Cerebellar cortex (tissue), 1 donor: ENCODE measurements at places on chromosomes 7 and 10.
A peak's percentile ranks its signal among the peaks of the same experiment; 100 is the strongest.

- DNase-seq: no peak
Measured at GRCh38 chr7:82057476-82057875, 287.6 kb upstream of the HGF start.

DNA sequence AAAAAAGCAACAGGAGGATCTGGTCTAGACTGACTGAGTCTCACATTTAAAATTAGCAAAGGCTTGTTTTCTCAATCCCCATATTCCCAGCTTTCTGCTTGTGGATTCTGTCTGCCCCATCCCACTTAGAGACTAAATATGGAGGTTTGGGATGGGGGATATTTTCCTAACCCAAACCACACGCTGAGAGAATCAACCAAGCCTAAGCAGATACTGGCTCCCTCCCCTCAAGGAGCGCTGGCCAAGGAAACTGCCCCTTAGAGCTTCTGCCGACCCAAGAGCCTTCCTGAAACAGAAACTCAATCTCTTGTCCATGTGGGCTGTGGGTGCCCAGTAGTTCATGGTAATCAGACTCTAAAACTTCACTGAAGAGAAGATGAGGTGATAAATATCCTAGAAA lies 3.9 kb downstream of the FFAR4 start:
- DNase-seq: no peak

- no peak for DNase-seq
Measured at GRCh38 chr10:51204066-51204465, 129.8 kb downstream of the PRKG1 start.

DNA sequence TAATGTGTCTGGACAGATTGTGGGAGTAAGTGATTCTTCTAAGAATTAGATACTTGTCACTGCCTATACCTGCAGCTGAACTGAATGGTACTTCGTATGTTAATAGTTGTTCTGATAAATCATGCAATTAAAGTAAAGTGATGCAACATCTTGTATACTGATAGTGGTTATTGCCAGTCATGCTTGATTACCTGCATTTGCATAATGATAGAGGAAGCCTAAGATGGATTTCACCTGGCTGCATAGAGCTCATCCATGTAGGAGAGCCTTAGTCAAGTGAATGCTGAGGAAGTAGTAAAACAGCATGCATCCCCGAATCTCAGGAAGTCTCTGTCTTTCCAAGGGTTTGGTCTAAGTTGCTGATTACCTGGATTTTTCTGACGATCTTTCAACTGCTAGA lies 64.2 kb upstream of the CAPZA2 start:
- no peak for DNase-seq

- DNase-seq: peak; percentile 5
Measured at GRCh38 chr10:114874827-114875411, 53.3 kb downstream of the FHIP2A start.

GRCh38 chr7:7505915-7506314 lies 29.8 kb downstream of the COL28A1 start:
- no peak for DNase-seq

GRCh38 chr10:17335065-17335464 lies 107.0 kb downstream of the VIM start:
- no peak for DNase-seq

GRCh38 chr10:98619446-98619845 lies 172.7 kb upstream of the HPS1 start:
- no peak for DNase-seq

- DNase-seq: peak; percentile 86
Measured at GRCh38 chr7:79452032-79452494, 1.4 kb downstream of the MAGI2 start.

- no peak for DNase-seq
Measured at GRCh38 chr7:83751217-83751616, 102.3 kb upstream of the SEMA3E start.

GRCh38 chr10:86281396-86281795 lies 85.2 kb downstream of the GRID1 start:
- no peak for DNase-seq

DNA sequence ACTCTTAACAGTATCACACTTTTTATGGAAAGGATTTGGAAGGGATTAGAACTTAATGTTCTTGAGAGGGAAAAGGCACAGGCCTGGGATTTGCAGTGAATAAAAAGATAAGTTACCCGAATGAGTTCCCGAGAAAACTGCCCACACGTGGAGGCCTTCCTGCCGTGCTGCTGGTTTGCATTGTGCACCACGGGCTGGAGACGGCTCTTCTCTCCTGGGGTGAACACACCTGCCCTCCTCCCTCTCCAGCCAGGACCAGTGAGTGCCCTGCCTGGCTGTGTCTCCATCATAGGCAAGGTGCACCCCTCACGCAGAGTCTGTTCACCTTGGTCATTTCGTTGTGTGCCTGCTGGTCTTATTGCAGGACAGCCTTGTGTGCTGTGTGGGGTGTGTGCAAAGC lies 336.3 kb upstream of the SHH start:
- DNase-seq: no peak

GRCh38 chr7:94304878-94305277 lies 89.8 kb upstream of the COL1A2 start:
- no peak for DNase-seq

GRCh38 chr10:6059506-6059905 lies 2.7 kb downstream of the IL2RA start:
- no peak for DNase-seq

- no peak for DNase-seq
Measured at GRCh38 chr7:31873816-31874597, 187.0 kb downstream of the PPP1R17 start.

GRCh38 chr10:61974601-61975390 lies 73.3 kb downstream of the ARID5B start:
- DNase-seq: no peak

DNA sequence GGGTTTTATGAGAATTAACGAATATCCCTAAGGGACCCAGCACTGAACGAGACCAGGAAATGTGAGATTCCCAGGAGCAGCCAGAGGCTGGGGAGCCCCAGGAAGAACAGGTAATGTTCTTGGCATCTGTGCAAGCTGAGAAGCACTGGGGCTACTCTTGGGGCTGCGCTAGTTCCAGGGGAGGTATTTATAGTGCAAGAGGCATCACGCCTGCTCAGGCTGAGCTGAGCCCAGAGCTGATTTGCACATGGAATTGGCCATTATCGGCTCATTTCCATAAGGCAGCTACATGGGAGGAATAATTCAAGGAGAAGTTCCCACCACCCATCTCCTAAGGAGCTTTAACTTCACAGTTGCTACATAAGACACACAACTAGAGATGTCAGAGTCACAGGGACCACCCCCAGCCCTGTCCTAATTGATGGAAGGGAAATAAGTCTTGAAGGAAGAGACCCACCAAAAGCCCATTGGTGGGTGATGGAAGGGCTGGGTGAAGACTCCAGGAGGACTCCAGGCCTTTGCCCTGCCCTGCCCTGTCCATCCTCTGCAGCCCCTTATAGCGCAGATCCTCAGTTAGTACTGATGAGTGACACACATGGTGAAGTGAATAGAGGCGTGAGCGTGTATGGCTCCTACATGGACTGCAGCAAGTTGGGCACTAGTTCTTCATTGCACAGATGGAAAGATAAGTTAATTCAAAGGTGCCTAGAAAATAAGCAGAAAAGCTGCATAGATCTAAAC lies 178.9 kb downstream of the GRID1 start:
- no peak for DNase-seq

GRCh38 chr10:128922172-128922571 lies 544.9 kb upstream of the MGMT start:
- no peak for DNase-seq

DNA sequence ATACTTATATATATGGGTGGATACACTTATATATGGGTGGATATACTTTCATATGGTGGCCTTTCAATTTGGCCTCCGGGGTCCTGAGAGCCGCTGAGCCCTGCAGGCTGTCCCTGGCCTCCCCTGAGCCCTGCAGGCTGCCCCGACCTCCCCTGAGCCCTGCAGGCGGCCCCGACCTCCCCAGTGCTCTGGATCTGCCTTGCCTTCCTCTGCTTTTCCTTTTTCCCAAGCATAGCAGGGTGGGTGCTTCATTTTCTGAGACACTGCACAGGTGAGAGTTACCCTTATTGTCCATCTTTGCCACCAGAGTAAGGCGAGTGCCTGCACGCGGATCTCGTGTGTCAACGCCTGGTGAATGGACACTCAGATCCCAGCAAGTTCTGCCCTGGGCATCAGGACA lies 106.6 kb downstream of the VIPR2 start:
- no peak for DNase-seq

GRCh38 chr10:6588845-6589244 lies 8.8 kb upstream of the PRKCQ start:
- no peak for DNase-seq

DNA sequence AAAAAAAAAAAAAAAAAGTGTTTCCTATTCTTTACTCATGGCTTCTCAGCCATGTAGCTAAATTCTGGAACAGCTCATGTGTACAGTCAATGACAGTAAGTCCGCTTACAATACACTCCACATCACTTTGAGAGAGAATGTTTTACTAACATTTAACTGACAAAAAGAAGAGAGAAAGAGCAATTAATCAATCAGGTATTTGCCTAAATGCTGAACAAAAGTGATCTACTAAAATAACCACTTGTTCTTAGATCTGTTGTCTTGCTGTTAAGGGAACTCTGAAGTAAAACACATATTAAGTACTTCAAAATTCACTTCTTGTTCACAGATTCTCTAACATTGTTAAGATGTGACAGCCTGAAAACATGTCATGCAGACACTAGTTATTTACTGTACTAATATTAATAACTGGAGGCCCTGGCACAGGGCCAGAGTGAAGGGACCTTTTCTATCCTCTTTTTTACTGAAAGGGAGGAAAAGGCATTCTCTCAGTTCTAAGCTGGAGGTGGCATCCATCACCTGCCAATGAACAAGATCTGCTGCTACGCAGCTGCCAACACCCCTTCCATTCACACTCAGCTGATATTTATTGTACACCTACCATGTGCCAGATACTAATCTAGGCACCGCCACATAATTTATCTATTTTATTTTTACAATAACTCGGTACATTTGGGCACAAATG lies 72.6 kb downstream of the AHR start:
- DNase-seq: no peak

- DNase-seq: no peak
Measured at GRCh38 chr10:588246-589165, 101.0 kb downstream of the DIP2C start.
